Activated CD4-positive, alpha-beta T cell treated with anti-CD3 and anti-CD28 coated beads for 48 hours (primary cell): ENCODE measurements at places on chromosomes 5 and 9.

GRCh38 chr5:96651047-96651446 lies 11.1 kb upstream of the CAST start:
- DNase-seq = no peak

DNA sequence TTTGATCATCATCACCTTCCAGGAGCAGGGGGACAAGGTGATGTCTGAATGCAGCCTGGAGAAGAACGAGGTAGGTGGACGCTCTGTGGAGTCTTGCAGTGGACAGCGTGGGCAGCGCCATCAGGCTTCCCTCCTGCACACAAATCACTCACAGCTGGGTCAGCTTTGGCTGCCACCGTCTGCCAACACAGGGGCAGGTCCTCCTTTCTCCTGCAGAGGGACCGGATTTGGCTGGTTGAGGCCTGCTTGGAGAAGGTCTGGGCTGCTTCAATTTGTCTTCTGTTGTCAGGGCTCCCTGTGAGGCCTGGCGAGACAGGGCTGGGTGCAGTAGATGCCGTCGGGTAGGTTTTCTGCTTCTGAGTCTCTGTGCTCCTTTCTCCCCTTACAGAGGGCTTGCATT lies 180.6 kb downstream of the CACNA1B start:
- DNase-seq = no peak

- DNase-seq = no peak
These were observed 559.9 kb downstream of the PSAT1 start for GRCh38 chr9:78856781-78857180.

GRCh38 chr5:179954434-179954833 lies 46.7 kb upstream of the TBC1D9B start:
- DNase-seq = no peak

GRCh38 chr9:133323211-133323610 lies 12.8 kb downstream of the SURF6 start:
- DNase-seq = no peak

GRCh38 chr9:134770972-134771971 lies 109.3 kb upstream of the FCN2 start:
- DNase-seq = no peak

DNA sequence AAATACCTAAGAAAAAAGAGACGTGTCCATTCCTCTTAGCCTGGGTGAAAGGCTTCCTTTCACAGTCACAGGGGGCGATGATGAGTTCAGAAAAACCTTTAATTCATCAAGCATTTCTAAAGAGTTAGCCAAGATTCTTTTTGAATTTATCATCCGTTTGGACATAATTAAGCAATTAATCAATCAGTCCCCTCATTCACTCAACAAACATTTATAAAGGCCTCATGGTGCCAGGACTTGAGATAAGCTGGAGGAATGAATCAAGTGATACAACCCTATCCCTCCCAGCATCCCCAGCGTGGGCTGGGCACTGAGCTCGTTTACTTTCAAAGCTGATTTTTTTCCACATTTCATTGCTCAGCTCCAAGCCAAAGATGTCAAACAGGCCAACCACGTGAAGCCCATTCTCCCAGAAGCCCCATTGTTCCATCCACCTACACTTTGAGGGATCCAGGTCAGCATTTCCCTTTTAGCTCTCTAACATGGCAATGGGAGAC lies 140.5 kb downstream of the SLIT3 start:
- no peak for DNase-seq

DNA sequence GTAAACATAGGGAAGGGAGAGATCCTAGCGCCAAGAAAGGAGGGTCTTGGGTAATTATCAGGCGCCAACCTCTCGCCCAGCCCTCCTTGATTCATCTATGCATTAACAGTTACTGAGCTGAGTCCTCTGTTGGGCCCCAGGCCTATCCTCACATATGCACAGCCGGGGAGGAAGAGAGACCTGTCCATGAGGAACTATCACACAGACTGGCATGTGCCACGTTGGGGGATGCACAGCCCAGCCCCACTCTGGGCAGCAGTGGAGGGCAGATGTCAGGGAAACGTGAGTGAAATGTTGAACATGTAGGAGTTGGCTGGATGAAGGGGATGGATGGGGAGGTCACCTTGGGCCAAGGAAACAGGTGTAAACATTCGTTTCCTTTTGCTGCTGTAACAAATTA lies 18.8 kb upstream of the ENHO start:
- DNase-seq = no peak

DNA sequence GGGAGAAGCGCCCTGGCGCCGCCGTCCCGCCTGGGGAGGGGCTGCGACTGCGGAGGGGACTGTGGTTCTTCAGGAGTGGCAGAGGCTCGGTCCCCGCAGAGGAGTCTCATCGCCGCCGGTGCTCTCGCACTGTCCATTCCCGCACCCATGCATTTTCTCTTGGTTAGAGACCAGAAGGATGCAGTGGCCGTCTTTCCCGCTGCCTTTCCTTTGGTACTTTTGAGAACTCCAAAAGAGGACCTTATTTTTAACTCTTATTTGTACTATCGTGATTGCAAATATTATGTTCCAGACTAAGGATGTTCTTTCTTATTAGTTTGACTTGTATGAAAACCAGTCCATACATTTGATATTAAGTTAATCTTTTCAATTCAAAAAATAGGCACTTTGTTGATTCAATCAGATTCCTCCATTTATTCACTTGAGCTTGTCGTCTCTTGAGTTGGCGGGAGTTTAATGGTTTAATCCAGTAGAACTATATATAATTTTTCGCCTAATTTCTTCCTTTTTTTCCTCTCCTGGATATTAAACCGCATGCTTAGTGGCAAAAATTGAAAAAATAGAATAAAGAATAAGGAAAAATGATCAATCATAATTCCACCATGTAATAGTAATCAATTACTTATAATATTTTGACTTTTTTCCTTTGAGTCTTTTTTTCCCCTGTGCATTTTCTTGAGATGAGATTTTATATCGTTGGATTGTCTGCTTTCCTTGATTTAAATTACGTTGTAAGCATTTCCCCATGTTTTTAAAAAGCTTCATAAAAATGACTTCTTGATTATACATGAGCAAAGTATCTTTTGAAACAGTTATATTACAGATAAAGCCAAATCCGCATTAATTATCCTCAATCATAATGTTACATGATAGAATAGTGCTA lies 861 bp downstream of the ZFYVE16 start:
- DNase-seq = peak; percentile 60

GRCh38 chr9:129383019-129383560 lies 205.0 kb upstream of the IER5L start:
- DNase-seq = no peak

- DNase-seq = no peak
These were observed 235.9 kb upstream of the CDH6 start for GRCh38 chr5:30957591-30957990.

GRCh38 chr5:350355-350754 lies 28.8 kb downstream of the AHRR start:
- DNase-seq = no peak

GRCh38 chr5:178436326-178436940 lies 153.8 kb downstream of the COL23A1 start:
- no peak for DNase-seq
